ENCODE measurements at places on chromosomes 12 and 14. TPM values are rescaled to one million over a fixed set of nuclear protein-coding genes. Genes with fewer than 3 reads are reported as not detected.
A peak's percentile ranks its signal among the peaks of the same experiment; 100 is the strongest.

- H3K27me3 ChIP-seq, result no peaks in the 10 kb centered on the region
- no peak overlapping the region for H3K27ac ChIP-seq
- no peak overlapping the region for H3K4me3 ChIP-seq
Observed at GRCh38 chr12:86389949-86390348, 133.8 kb upstream of the MGAT4C start.

- H3K27ac ChIP-seq, result no peak overlapping the region
- H3K36me3 ChIP-seq, result no peaks in the 10 kb centered on the region
- no peak overlapping the region for H3K4me3 ChIP-seq
- no peak for DNase-seq
Observed at GRCh38 chr14:31967669-31967975, 109.5 kb upstream of the ARHGAP5 start.

- DNase-seq, result no peak
- H3K27ac ChIP-seq, result no peak overlapping the region
- no peaks in the 10 kb centered on the region for H3K27me3 ChIP-seq
- H3K36me3 ChIP-seq, result no peaks in the 10 kb centered on the region
Observed at GRCh38 chr12:112997506-112997905, 19.2 kb downstream of the OAS2 start.

- DNase-seq, result peak; percentile 86
- H3K36me3 ChIP-seq, result no peaks in the 10 kb centered on the region
- no peak overlapping the region for H3K4me3 ChIP-seq
- peaks cover 9% of the 10 kb centered on the region for H3K4me1 ChIP-seq
Observed at GRCh38 chr12:62785941-62786559, 148.9 kb downstream of the PPM1H start.

- no peaks in the 10 kb centered on the region for H3K36me3 ChIP-seq
- no peak overlapping the region for H3K4me3 ChIP-seq
- H3K4me1 ChIP-seq, result no peaks in the 10 kb centered on the region
- H3K27ac ChIP-seq, result no peak overlapping the region
Observed at GRCh38 chr14:72723858-72724530, 169.9 kb downstream of the DPF3 start.

DNA sequence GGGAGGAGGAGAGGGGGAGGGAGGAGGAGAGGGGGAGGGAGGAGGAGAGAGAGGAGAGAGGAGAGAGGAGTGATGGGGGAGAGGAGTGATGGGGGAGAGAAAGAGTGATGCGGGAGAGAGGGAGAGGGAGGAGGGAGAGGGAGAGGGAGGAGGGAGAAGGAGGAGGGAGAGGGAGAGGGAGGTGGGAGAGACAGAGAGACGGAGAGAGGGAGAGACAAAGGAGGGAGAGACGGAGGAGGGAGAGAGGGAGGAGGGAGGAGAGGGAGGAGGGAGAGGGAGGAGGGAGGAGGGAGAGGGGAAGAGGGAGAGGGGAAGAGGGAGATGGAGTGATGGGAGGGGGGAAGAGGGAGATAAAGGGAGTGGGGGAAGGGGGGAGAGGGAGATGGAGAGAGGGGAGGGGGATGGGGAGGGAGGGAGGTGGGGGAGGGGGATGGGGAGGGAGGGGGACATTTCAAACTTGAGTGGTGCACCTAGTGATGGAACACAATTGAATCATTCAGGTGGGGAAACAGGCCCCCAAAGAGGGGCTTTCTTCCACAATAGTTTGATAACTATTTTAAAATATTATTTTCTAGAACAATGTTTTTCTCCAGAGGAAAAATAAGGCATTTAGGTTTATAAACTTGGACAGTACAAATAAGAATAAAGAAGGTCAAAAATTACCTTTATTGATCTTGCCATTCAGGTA lies 46.8 kb upstream of the RBM19 start:
- H3K27ac ChIP-seq, result no peak overlapping the region
- no peaks in the 10 kb centered on the region for H3K36me3 ChIP-seq
- H3K4me1 ChIP-seq, result no peaks in the 10 kb centered on the region
- no peak for DNase-seq
- H3K27me3 ChIP-seq, result peaks cover 33% of the 10 kb centered on the region

DNA sequence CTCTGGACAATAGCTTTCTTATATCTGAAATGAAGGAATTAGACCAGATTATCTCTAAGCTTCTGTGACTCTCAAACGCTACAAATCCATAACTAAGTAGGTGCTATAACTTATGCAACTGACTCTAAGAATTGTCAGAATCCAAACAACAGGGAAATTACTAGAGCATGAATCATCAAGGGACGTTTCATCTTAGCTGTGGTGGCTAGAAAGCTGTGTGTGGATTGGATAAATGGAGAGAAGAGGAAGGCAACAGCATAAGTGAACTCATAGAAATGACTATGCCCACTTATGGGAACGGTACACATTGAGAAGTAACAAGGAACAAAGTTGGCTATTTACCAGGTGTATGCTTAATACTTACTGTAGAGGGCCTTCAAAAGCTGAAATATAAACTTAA lies 96.0 kb upstream of the NEDD1 start:
- H3K27ac ChIP-seq, result no peak overlapping the region
- DNase-seq, result no peak
- no peak overlapping the region for H3K4me3 ChIP-seq
- H3K27me3 ChIP-seq, result no peaks in the 10 kb centered on the region
- 0 out of 2 replicates have a peak, but pooled peaks cover 3% of the 10 kb centered on the region for H3K4me1 ChIP-seq

DNA sequence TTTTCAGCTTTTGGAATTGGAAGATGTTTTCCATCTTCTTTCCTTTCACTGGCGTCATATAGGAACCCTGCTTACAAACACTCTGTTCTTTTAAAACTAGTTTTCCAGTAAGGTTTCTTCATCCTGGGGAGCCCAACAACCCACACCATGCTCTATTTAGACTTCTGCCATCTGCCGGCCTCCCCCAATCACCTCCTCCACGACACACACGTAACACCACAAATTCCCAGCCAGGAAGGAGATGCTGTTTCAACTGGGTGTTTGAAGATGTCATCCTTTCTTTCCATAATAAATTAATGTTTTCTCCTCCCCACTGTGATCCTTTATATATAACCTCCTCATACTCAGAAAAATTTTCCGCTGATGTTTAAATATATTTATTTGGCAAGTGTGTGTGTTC lies 231.4 kb upstream of the DDHD1 start:
- H3K4me1 ChIP-seq, result peaks cover 31% of the 10 kb centered on the region
- H3K4me3 ChIP-seq, result no peak overlapping the region
- H3K36me3 ChIP-seq, result no peaks in the 10 kb centered on the region
- H3K27ac ChIP-seq, result no peak overlapping the region
- H3K27me3 ChIP-seq, result no peaks in the 10 kb centered on the region

- H3K27ac ChIP-seq, result peak overlapping the region; percentile 98
- peak; percentile 98 for DNase-seq
- no peaks in the 10 kb centered on the region for H3K27me3 ChIP-seq
- H3K36me3 ChIP-seq, result no peaks in the 10 kb centered on the region
Observed at GRCh38 chr14:104973385-104974145, 4.6 kb downstream of the AHNAK2 start.

GRCh38 chr12:70756791-70757190 lies 119.6 kb upstream of the PTPRB start:
- no peak for DNase-seq
- H3K4me3 ChIP-seq, result no peak overlapping the region
- H3K4me1 ChIP-seq, result peaks cover 22% of the 10 kb centered on the region
- H3K36me3 ChIP-seq, result no peaks in the 10 kb centered on the region
- no peak overlapping the region for H3K27ac ChIP-seq

The P2RX4 gene
- 17.1 TPM for total RNA-seq

The SPIC gene
- not detected for total RNA-seq
